ENCODE measurements at places on chromosomes 11 and 22. TPM values are rescaled to one million over a fixed set of nuclear protein-coding genes. Genes with fewer than 3 reads are reported as not detected.

ABTB2 gene
- total RNA-seq: 0.93 TPM

APOA5 gene
- 0.85 TPM for total RNA-seq

- H3K27me3 ChIP-seq: no peaks in the 10 kb centered on the region
- H3K4me1 ChIP-seq: no peaks in the 10 kb centered on the region
- no peaks in the 10 kb centered on the region for H3K36me3 ChIP-seq
- no peak for DNase-seq
- no peak overlapping the region for H3K27ac ChIP-seq
- no peak overlapping the region for H3K4me3 ChIP-seq
Observed at GRCh38 chr11:83864412-83865057, 578.4 kb upstream of the CCDC90B start.

DNA sequence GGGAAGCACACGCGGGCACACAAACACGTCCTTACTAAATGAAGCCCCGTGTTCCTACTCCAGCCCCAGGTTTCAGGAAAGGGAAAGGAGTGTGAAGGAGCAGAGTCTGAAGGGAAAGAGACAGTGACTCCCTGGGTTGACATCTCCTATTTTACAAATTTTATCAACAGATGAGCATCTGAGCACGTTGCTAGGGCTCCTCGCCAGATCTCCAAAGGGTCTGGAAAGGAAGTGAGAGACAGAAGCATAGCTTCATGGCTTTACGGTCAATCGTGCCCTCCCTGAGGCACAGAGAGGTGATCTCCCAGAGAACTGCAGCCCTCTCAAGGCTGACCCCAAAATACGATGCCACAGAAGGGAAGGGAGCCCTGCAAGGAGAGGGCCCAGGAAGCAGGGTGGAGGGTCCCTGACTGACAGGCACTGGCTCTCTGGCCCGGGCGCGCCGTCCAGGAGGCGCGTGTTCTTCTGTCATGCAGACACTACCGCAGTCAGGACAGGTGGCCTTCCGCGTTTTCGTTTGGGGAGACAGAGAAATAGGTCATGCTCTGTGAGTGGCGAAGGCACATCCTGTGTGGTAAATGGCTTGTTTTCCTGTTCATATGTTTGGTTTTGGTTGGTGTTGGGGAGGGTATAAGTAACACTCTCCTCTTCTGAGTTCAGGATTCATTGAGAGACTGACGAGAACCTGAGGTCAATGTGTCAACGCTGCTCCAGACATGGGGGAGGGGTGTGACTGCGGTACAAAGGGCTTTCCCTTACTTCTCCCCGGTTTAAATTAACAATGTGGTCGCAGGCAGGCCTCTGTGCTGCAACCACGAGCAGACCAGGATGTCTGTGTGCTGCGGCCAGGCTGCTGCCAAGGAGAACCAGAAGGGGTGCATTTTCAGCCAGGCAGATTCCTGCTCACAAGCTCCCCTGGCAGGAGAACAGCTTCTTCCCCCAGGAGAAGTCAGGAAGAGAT lies 813.3 kb downstream of the OPCML start:
- H3K27me3 ChIP-seq: no peaks in the 10 kb centered on the region
- H3K4me3 ChIP-seq: peak overlapping the region; percentile 42
- H3K4me1 ChIP-seq: peaks cover 22% of the 10 kb centered on the region

DNA sequence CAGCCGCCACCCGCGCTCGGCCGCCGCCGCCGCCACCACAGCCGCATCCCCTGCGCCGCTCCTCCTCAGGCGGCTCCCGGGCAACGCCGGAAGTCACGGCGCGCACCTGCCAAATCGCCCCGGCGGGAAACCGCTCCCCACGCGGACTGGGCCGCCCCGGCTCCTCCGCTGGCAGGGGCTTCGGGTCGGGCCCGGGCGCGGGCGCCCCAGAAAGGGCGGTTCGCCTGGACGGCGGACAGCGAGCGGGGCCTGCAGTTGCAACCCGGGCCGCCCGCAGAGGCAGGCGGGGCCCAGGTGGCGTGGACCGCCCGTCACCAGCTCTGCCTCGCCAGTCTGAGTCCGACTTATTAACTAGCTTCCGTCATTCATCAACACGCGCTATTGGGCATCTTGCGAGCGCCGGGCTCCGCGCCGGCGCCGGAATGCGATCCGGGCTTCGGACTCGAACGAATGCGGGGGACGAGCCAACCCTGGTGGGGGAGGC lies at the start of gene HIRA:
Gene HIRA, minus strand, starts transcription at position 85 of the 484 bp plus-strand sequence. CDS start 257 bp downstream, outside the sequence.
- H3K4me3 ChIP-seq: peak within 1 kb of the TSS; percentile 98
- H3K27me3 ChIP-seq: no peaks in the 10 kb centered on the region
- H3K36me3 ChIP-seq: peaks cover 16% of the 10 kb centered on the region
- peaks cover 42% of the 10 kb centered on the region for H3K4me1 ChIP-seq
- peak; percentile 74 for DNase-seq

Data from T-cell (primary cell).